Activated CD8-positive, alpha-beta memory T cell treated with anti-CD3 and anti-CD28 coated beads for 1 hour (primary cell): ENCODE measurements at places on chromosomes 4 and X.

DNA sequence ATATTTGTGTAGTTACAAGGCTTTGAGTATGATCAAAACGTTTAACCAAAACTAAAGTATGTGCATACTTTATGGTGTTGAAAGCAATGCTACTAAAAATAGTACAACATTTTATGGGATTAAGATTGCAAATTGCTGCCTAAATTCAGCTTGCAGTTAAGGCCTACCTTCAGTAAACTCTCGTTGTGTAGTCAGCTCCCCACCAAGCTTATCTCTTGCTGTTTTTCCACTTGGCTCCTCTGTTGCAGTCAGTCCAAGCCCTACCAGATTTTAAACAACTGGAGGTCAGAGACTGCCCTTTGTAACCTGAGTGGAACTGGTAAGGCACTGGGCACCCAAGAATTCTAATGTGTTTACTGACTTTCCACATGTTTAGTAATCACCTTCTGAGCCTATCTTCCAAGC, 25.7 kb downstream of the AFF1 start:
- no peak for DNase-seq

- DNase-seq, result no peak
Observed at GRCh38 chrX:12672367-12673106, 118.7 kb upstream of the PRPS2 start.

DNA sequence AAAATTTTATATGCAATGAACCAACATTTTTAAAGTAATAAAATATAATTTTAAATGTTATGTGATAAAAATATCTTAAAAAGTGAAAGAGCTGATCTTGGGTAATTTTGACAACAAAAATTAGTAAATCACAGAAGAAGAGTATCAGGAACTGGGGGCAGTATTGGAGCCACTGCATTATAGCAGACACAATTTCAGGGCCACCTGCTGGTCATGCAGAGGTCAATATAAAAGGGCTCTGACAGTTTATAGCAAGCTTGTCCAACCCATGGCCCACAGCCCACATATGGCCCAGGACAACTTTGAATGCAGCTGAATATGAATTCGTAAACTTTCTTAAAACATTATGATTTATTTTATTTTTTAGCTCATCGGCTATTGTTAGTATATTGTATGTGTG, 13.0 kb upstream of the LEF1 start:
- no peak for DNase-seq

DNA sequence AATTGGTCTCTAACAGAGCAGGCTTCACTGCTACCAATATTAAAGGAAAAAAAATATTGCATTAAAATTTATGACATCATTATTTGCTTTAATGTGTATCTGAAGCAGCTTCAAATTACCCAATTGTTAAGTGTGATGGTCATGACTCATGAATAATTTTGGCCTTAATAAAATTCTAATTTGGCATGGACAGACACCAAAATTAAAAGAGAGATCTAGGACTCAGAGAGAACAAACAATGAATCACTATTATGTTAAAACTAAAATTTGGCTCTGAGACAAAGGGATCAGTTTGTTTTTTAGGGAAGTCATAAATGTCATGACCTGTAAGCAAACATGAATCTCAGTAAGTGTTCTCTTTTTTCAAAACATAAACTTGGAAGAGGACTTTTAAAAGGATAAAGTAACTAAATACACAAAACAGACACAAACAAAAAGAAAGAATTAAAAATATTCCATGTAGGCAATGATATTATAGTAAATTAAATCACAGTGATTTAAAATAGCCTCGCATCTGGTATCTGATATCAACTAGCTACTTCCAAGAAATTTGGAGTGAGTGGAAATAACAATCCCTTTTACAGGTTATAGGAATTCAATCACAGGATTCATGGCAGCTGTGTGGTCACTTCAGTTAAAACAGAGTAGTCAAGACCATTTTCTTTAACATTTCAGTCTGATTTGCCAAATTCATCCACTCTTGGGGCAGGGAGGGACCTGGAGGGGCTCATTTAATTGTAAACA, 11.6 kb downstream of the VEGFC start:
- no peak for DNase-seq

- no peak for DNase-seq
Observed at GRCh38 chr4:114599903-114600552, 1.4 kb downstream of the UGT8 start.

DNA sequence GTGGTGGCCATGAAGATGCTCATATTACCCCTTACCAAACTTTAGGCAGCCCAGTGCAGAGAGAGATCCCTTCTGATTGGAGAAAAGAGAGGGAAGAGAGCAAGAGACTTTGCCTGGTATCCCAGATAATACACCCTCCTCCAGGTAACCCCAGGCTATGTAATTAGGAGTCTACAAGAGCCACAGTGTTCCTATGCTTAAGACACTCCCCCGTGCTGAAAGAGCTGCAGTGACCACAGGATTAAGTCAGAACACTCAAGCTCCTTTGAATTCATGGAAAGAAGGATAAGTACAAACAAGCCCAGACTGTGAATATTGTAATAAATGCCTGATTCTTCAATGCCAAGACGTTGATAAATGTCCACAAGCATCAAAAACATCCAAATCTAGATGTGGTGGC, 41.4 kb downstream of the PABPC4L start:
- DNase-seq, result no peak

- no peak for DNase-seq
Observed at GRCh38 chrX:45077748-45078424, 122.8 kb downstream of the DIPK2B start.

GRCh38 chr4:85147481-85148076, 181.1 kb upstream of the WDFY3 start:
- DNase-seq, result no peak

DNA sequence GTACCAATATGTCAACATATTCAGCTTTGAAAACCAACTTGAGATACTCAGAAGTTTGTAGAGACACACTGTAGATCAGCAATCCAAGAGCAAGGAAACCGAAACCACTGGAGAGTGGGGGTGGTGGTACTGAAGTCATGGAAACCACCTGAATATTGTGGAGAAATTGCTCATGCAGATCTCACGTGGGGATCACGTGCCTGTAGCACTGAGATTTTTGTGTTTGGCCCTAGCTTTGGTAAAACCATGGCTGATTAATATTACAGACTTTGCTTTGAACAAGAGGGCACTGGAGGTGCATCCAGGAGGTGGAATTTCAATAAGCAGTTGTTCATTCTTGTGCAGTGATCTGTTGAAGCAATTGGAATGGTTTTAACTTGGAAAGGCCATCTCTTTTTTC, 47.2 kb downstream of the GBA3 start:
- DNase-seq, result no peak

DNA sequence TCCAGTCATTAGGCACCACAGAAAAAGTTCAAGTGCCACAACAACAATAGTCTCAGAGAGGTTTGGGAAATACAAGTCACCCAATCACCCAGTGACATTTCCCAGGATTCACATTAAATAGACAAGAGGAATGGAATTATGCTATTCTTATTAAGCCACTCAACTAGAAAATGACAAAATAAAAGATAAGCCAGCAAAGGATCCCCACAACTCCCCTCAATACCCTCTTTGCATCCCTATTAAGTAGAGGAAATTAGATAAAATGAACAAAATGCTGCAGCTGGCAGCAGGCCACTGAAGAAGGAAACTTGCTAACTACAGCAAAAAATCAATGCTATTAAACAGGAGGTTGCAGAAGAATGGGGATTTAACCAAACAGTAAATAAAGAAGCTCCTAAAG, 35.3 kb upstream of the RPS6KA6 start:
- DNase-seq, result no peak

- DNase-seq, result no peak
Observed at GRCh38 chrX:134241960-134242619, 5.1 kb downstream of the CCDC160 start.

DNA sequence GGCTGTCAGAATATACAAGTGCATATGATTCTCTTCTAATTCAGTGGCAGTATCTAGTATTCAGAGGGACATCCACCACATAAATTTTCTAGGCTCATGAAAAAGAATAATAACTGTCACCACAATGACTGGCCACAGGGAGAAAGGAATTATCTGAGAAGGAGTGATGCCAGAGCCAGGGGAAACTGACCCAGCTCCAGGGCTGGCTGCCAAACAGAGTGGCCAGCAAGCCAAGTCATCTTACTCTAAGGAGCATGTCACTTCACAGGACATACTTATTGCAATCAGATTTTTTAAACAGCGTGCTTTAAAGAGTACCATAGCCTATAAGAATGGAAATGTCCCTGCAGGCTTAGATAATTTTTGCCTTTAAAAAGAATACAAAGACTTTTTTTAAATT, 5.8 kb upstream of the SEPTIN11 start:
- DNase-seq, result no peak
